HuH-7 (cell line): ENCODE measurements at places on chromosomes 12 and 14.

DNA sequence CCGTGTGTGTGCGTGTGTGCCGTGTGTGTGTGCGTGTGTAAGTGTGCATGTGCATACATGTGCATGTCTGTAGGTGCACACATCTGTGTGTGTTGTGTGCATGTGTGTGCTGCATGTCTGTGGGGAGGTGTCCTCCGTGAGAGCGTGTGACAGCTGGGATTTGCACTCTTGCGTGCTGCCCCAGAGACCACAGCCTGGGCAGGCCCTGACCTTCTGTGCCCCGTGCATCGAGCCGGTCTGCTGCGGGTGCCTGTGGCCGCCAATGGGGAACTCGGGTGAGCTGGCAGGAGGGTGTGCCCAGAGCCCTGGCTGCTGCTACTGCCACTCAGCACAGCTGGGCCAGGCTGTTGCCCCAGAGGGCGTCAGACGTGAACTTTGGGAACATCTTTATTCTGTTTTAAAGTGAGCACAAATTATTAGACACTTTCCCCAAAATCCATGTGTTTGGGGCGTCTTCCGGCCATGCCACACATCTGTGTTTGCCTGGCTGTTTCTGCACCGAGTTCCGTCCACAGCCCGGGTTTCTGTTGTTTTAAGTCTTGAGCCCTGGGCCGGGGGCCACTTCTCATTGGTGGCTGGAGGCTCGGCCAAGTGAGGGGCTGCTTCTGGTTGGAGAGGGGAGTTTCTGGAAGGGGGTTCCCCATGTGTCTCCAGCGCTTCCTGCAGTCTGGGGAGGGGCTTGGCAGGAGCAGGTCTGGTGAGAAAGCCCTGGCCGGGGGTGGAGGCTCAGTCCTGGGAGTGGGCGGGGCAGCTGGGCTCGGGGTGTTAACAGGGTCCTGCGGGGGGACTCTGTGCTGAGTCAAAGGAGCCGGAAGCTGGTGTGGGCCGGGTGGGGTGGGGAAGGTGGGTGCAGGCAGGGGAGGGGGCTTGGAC, 7.6 kb downstream of the CEP170B start:
- DNase-seq = no peak

GRCh38 chr12:107684990-107685359, 624 bp upstream of the PWP1 start:
- peak; percentile 84 for DNase-seq

- peak; percentile 38 for DNase-seq
These were observed 32.8 kb downstream of the CCDC91 start for GRCh38 chr12:28223025-28223554.

DNA sequence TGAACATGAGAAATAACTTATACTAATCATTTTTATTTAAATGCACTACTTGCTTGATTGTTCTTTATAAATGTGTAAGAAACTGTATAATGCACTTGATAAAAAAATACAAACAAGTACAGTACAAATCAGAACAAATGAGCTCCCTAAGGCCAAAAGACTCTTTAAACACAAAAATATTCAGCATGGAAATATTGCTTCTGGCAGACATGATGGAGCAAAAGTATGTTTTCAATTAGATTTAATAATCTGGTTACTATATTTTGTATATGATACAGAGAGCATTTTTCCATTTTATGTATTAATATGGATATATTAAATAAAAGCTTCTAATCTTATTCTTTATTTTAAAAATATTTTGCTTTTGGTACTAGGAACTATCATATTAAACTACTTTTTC, 800.2 kb upstream of the LRFN5 start:
- DNase-seq = no peak

DNA sequence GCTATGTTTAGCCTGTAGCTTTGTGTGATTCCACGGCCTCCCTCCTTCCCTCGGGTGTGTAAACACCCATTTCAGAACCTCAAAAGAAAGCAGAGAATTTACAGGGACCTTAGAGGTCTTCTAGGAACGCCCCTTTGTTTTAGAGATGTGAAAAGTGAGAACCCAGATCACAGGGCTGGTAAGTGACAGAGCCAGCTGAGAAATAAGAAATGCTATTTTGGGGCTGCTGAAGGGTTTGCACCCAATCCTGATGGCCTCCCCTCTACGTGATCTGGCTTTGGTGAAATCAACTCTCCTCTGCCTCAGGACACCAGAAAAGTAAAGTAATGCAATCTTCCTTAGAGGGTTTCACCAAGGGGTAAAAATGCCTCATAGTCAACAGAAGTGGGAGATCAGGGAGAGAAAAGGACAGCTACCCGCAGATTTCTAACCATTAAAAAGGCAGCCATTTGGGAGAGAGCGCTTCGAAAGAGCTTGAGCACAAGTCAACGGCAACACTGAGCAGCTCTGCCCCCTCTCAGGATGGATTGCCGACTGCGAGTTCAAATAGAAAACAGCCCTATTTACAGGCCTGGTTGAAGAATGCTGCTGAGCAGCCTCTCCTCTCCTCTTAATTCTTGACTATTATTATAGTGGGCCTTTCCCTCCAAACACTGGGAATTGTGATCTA, 78.5 kb upstream of the RASSF3 start:
- DNase-seq = no peak

- DNase-seq = no peak
These were observed 4.7 kb upstream of the MLXIP start for GRCh38 chr12:122073815-122074214.

DNA sequence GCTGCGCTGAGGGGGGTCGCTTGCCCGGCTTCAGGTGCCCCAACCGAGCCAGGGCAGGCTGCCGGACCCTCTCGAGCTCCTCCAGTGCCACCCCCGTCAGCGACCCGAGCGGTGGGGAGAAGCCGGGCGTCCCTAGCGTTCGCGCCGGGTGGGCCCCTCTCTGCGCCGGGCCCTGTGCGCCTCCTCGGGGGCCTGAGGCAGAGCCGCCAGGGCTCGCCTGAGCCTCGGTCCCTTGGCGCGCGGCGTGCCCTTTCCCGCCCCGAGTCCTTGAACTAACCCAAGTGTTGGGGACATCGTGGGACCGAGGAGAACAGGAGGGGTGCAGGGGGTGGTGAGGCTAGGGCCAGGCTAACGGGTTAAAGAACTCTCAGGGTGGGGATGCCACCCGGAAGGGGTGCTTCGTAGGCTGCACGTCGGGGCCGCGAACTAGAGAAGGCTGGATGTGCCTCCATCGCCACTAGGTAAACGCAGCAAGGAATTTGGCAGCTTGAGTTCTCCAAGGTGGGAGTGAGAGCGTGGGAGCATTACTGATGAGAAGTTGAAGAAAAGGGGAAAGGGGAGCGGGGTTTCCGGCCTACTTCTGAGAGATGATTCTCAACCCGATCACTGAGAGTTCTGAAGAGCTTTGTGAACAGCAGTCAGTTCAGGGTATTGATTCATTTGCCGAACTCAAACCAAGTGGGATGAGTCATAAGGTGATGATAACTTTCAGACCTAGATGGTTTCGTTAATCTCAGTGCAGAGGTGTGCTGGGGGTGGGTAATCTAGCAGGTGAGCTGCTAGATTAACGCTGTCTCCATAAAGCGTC, 618 bp downstream of the RNF34 start:
- DNase-seq = peak; percentile 11

GRCh38 chr12:10863512-10864218, 14.4 kb upstream of the PRR4 start:
- no peak for DNase-seq

- no peak for DNase-seq
These were observed 3.0 kb downstream of the TNFAIP2 start for GRCh38 chr14:103126088-103126872.

DNA sequence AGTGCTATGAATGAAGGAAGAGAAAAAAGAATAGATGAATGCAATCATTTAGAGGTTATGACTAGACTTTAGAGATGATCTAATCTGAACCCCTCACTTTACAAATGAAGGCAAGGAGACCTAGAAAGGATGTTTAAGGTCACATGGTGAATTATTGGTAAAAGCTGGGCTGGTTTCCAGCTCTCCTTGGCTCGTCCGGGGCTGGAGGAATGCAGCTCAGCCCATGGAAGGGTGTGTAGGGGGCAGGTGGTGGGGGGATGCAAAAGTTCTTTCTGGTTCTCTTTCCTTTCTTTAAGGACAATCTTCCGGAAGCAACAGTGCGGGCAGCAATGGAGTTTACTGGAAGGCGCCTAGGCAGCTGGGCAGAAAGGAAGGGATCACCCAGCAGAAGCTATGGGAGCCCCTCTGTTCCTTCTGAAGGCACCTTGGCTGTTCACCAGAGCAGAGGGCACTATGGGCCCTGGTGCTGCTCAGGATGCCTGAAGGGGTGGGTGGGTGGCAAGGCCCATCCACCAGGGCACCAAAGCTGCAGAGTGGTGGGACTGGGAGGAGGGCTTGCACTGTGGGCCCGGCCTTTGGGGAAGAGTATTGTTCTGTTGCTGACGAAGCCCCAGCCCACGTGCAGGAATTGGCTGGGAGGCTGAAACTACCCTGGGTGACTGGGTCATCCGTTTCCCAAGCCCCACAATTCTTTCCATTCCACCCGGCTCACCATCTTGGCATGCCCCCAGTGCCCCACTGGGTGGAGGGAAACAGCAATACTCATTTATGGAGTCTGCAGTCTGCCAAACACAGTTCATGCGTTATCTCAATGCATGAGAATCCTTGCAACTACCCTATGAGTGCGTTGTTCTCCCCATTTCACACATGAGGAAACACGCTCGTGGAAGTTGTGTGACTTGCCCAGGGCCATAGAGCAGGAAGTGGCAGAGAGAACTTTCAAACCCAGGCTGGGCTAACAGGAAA, 78.2 kb downstream of the IRF2BPL start:
- no peak for DNase-seq

- DNase-seq = no peak
These were observed 651 bp downstream of the TMEM117 start for GRCh38 chr12:43836475-43836989.

DNA sequence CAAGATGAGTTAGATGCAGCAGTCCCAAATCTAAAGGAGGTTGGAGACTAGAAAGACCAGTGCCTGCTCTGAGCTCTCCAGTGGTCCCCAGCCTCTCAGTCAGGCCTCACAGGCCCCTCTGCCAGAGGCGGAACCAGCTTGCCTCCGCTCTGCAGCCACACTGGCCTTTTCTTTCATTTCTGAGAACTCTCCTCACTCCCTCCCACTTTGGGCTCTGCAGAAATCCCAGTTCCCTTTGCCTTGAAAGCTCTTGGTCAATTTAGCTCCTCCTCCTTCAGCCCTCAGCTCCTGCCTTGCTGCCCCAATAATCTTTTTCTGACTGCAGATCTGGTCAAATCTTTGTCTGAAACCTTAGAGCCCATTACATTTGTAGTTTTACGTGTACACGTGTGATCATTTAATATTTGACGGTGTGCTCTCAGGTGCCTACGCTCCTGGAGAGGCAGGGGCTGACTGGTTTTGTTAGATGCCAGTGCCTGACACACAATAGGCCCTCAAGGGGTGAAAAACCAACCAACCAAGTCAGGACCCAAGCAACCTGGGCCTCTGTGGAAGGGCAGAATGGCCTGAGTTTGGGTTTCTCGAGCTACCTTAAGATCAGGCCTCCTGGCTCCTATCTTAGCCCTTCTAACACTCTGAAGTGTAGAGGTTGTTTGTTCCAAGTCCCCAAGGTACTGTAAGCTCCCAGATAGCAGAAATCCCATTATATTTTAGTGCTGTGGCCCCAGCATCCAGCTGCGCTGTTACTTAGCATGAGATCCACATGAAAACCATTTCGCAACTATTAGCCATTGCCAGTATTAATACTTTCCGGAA, 1.1 kb upstream of the NUDT4 start:
- peak; percentile 38 for DNase-seq
